ENCODE measurements at places on chromosomes 16 and 17.
A peak's percentile ranks its signal among the peaks of the same experiment; 100 is the strongest.

- DNase-seq, result peak; percentile 76
Observed at GRCh38 chr16:71526111-71526631, at the start of gene CHST4. TSS of gene CHST4 (plus strand) at chr16:71526426. CDS start at chr16:71536678, 10,252 bp downstream.

- DNase-seq, result no peak
Observed at GRCh38 chr17:26774291-26775218, 519.4 kb upstream of the WSB1 start.

DNA sequence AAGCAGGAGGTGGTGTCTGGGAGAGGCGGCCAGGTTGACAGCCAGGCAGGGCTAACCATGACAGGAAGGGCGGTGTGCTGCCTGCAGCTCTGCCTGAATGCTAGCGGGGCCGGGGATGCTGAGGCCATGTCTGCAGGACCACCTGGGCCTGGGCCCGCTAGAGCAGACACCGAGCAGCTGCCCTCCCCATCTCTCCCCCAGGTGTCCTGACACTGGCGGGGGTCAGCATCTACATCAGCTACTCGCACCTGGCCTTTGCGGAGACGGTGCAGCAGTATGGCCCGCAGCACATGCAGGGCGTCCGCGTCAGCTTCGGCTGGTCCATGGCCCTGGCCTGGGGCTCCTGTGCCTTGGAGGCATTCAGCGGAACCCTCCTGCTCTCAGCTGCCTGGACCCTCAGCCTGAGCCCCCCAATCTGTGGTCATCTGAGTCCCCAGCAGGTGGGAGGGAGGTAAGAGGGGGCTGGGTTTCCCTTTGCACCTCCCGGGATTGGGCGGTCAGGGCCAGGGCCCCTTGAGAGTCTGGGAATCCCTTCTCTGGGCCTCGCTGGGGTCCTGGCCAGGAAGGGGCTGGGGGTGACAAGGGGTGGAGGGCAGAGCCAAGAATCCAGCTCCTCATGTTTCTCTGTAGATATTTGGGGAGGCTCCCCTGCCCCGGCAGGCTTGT is 7.5 kb downstream of the TMEM235 start:
- no peak for DNase-seq

DNA sequence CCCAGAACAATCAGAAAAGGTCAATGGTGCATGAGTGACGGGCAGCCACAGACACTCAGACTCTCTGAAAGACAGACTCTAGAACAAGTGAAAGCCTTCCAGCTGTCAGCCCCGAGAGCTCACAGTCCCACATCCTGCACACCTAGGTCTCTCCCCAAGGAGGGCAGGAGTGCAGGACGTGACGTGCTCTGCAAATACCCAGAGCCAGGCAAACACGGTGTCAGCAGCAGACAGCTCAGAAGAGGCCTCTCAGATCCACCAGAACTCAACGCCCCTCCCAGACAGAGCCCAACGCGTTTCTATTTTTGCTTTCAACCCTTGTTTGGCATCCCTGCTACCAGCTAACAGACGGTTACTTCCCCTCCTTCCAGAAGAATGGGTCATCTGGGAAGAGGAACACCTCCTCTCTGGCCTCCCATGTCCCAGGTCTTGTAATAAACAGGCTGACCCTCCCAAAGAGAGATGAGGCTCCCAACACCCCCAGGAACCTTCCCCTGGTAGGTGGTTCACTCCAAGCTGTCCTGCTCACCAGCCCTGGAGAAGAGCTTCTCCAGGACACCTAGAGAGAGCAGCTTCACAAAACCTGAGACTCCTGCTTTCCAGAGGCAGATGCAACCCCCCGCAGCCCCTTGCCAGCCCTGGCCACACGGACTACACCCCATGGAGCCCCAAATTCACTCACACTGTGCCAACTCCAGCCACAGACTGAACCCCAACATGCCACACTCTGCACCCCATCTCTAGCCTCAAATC is 7.6 kb downstream of the PITPNM3 start:
- no peak for DNase-seq

- no peak for DNase-seq
Observed at GRCh38 chr17:56772442-56772841, 61.3 kb downstream of the C17orf67 start.

Measured in fibroblast of skin of right quadriceps (primary cell).